Activated CD4-positive, alpha-beta T cell treated with anti-CD3 and anti-CD28 coated beads, Interleukin-2, amount 10 ng/mL, durations not matched to agents 24 days and 14 days (primary cell): ENCODE measurements at places on chromosomes 3 and 15. TPM values are rescaled to one million over a fixed set of nuclear protein-coding genes. Genes with fewer than 3 reads are reported as not detected.

Gene SH2D7
- total RNA-seq, result not detected in 2 replicates

Gene ILDR1
- total RNA-seq, result 0.16 and 0.17 TPM in 2 replicates

Gene BCL2A1
- total RNA-seq, result 110 and 111 TPM in 2 replicates

Gene MEIS2
- not detected in 2 replicates for total RNA-seq

Gene GOLGA8G
- not detected in 2 replicates for total RNA-seq

Gene C2CD4A
- total RNA-seq, result 0.05 and 0.24 TPM in 2 replicates

Gene ZNF770
- 53.9 and 56.3 TPM in 2 replicates for total RNA-seq

Gene GASK1A
- total RNA-seq, result not detected in 2 replicates

Gene GABRR3
- total RNA-seq, result 0.05 and 0.12 TPM in 2 replicates

Gene CYFIP1
- total RNA-seq, result 56.7 and 60.8 TPM in 2 replicates

Gene SERINC4
- total RNA-seq, result 0.28 and 0.33 TPM in 2 replicates

Gene GP5
- 0.12 and 0.26 TPM in 2 replicates for total RNA-seq

Gene GOLGA8S
- 0.07 TPM in 2 replicates for total RNA-seq

Gene CACNA2D2
- total RNA-seq, result 0.23 and 0.62 TPM in 2 replicates

Gene A4GNT
- total RNA-seq, result not detected in 2 replicates

Gene TIMP4
- total RNA-seq, result 0.19 and 0.33 TPM in 2 replicates

Gene SMCO1
- not detected in 2 replicates for total RNA-seq

Gene ITIH1
- not detected in 2 replicates for total RNA-seq

Gene TTC14
- total RNA-seq, result 42.6 and 46.4 TPM in 2 replicates

Gene CCR2
- 6.1 and 6.8 TPM in 2 replicates for total RNA-seq

Gene UBA7
- total RNA-seq, result 91.7 and 93.6 TPM in 2 replicates

Gene CCDC71
- total RNA-seq, result 25.7 and 26.7 TPM in 2 replicates

Gene STRIT1
- total RNA-seq, result not detected in 2 replicates

Gene SV2B
- total RNA-seq, result 0.05 and 0.07 TPM in 2 replicates

Gene CHRM5
- not detected in 2 replicates for total RNA-seq

Gene SLITRK3
- total RNA-seq, result not detected in 2 replicates

Gene IL17RE
- 1.1 TPM in 2 replicates for total RNA-seq

Gene CEMIP
- not detected in 2 replicates for total RNA-seq

Gene SLC28A2
- total RNA-seq, result not detected in 2 replicates

Gene PCOLCE2
- total RNA-seq, result 0.28 and 0.33 TPM in 2 replicates
